ENCODE measurements at places on chromosomes 7 and 10.

DNA sequence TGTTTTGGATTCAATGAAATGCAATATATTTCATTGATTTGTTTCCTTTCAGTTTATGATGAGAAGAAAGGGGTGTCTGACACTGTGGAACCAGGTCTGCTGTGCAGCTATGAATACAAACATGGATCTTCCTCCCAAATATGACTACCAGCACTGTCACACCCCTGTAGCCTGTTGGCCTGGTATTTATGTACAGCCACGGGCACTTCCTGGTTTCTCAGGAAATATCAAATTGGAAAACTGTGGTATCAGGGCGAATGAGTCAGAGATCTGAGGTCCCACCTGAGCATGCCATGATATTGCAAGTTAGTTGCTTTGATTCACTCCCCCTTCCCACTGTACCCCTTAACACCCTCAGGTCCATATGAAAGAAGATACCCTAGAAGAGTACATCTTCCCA lies 87.8 kb downstream of the DNMBP start:
- DNase-seq = no peak

GRCh38 chr10:122277526-122278136 lies 6.5 kb downstream of the BTBD16 start:
- no peak for DNase-seq

DNA sequence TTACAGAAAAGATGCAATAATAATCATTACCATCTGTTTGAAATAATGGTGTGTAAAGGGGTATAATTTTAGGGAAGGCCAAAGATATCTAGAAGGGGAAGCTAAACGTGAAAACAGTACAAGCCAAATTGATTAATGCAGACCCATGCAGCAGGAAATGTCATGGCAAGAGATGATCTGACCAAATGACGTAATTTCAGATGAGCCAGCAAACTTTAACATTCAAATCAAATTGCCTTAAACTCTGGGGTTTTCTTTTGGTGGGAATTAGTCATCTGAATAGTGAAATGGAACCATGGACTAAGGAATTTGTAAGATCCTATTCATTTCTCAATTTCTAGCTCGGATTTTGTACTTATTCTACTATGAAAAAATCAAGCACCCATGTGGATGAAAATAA lies 21.4 kb upstream of the SCIN start:
- DNase-seq = no peak

DNA sequence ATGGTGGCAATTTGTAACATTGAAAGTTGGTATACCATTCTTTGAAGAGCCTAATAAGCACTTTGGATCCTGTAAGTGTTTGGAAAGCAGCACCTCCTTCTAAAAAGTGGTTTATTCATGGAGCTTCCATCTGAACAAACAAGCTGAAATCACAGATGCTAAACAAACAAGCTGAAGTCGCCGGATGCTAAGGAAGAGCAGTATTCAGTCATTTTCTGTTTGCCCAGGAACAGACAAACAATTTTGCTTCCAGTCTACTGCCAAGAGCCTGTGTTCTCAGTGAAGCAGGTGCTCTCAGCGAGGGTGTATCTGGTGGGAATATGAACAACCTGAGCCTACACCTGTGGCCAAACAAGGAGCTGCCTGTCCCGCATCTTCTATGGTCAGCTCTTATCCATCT lies 6.3 kb downstream of the COL28A1 start:
- DNase-seq = no peak

DNA sequence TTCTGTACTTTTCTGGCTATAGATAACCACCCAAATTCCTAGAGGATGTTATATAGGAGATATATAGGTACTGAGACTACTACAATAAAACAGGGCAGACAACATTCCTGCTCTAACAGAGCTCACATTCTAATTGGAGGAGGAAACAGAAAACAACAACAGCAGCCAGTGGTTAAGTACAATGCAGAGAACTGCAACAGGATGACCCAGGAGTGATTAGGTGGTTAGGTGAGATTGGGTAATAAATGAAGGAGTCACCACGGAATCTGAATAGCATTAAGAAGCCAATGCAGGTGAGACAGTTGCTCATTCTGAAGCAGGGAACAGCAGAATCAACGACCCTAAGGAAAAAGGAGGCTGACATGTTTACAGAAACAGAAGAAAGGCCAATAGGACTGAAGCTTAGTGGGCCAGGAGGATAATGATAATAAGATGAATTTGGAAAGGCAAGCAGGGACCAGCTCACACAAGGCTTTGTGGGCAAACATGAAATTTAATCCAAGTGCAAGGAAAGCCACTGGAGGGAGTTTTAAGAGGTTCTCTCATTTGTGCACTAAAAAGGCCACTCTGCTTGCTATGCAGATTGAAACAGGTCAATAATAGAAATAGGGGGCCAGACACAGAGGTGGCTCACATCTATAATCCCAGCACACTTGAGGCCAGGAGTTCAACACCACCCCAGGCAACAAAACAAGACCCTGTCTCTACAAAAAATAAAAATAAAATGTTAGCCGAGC lies 16.9 kb upstream of the REEP3 start:
- DNase-seq = no peak

GRCh38 chr7:95581467-95581866 lies 14.8 kb downstream of the PDK4 start:
- DNase-seq = no peak

- no peak for DNase-seq
Measured at GRCh38 chr7:131016230-131016629, 282.2 kb upstream of the KLF14 start.

- no peak for DNase-seq
Measured at GRCh38 chr10:75982611-75983369, 551.4 kb downstream of the LRMDA start.
